ENCODE measurements at places on chromosomes 6 and 20.

DNA sequence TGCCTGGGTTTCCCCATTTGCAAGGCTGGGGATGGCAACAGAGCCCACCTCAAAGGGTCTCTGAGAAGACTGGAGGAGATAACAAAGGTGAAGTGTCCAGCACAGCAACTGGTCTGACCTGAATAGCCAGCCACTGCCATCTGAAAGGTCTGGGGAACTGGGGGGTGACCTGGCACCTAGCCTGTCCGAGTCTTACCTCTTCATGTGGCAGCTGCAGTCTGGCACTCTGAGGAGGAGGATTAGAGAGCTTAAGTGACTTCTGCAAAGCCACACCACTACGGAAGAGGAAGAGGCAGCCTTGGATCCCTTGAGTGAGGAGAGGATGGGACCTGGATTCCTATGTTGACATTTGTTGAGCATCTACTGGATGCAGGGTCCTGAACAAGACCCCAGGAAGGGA lies 22.2 kb downstream of the C20orf203 start:
- peak; percentile 14 for DNase-seq

- DNase-seq = no peak
Measured at GRCh38 chr20:56437196-56437960, 25.3 kb downstream of the CASS4 start.

DNA sequence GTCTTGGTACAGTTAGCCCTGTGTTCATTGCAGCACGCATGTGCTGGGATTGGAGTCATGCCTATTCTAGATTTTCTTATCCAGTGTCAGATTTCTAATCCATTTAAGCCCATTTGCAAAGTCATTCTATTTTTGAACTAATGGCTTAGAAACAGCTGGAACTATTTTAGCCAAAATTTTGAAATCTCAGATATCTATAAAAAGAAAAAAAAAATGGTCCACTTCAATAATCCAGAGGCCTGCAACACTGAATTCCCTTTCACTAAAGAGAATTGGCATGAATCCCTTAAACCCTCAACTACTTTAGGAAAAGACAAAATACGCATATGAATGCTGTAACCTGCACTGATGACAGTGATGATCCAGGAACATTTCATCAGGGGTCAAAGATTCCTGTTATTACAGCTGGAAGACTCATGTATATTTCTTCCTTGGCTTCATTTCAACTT lies 1.5 kb downstream of the COL21A1 start:
- DNase-seq = no peak

DNA sequence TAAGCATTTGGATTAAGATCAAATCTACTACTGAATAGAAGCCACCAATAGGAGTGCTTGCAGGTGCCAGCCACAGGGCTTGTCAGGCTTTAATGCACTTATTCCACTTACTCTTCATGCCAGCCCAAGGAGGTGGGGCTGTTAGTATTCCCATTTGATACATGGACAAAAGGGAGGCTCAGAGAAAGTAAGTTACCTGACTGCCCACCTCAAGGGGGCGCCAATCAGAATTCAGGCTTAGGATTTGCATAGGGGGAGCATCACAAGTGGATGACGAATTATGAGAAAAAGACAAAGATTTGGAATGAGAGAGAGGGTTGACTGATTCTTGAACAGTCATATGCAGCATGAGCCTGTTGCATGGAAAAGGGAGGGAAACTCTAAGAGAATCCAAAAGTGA lies 188.4 kb upstream of the TSHZ2 start:
- DNase-seq = peak; percentile 1

DNA sequence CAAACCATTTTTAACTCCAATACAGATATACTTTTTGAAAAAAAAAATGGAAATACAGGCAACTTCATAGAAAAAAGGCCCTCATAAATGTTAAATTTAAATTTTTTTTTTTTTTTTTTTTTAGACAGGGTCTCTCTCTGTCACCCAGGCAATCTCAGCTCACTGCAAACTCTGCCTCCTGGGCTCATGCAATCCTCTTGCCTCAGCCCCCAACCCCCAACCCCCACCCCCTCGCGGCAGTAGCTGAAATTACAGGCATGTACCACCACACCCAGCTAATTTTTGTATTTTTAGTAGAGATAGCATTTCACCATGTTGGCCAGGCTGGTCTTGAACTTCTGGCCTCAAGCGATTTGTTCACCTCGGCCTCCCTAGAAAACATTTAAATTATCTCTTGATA lies 12.8 kb upstream of the ULBP3 start:
- DNase-seq = no peak

DNA sequence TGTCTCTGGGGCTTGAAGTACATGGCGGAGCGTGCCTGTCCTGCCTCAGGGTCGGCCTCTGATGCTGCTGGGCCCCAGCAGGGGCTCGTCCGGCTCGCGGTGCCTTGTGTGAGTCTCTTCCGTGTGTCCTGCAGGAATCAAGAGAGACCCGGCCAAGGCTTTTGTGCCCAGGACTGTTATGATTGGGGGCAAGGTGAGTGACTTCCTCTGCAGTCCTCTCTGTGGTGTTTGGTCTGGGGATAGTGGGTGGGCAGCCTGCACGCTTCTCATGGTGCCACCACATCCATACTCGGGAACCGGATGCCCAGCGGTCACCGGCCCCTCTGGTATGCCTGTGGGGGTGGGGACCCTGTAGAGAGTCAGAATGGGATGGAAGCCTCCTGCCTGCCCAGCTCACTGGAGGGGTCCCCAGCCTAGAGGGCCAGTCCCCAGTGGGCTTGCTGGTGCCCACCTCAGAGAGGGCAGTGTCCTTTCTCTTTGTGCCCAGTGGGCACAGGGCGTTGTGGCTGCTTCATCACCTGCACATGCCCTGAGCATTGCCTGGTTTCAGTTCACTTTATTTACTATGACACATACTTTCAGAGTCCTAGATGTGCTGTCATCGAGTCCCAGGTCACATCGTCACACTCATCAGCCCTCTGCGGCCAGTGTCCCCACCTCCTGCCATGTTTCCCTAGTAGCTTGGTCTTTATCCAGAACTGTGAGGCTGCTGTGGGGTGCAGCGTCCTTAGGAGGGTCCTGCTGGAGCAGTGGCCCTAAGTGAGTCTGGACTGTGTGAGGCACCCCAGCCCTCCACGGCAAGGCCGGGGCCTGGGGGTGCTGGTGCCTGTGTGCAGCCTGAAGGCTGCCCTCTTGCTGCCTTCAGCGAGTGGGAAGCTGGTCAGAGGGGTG lies 40.7 kb downstream of the PYGB start:
- DNase-seq = no peak

- DNase-seq = no peak
Measured at GRCh38 chr6:3482869-3483268, 26.0 kb upstream of the SLC22A23 start.

DNA sequence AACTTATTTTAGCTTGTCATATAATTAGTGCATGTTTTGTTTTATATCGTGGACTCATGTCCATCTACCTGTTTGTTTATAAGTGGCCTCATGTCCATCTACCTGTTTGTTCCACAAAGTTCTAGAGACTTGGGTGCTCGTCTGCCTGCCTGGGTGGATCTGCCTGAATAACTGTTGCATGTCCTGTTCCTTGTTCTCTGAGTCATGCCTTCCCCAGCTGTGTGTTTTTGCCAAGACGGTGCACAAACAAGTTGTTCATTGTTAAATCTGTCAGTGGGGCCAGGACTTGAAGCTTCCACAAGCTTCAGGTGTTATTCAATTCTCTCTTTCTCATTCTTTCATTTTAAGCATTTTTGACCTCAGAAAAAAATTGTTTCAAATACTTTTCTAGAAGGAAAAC lies 358.0 kb upstream of the CITED2 start:
- DNase-seq = no peak

- no peak for DNase-seq
Measured at GRCh38 chr6:163827143-163827542, 412.6 kb downstream of the QKI start.

- no peak for DNase-seq
Measured at GRCh38 chr6:116992546-116992945, 115.5 kb downstream of the RFX6 start.

DNA sequence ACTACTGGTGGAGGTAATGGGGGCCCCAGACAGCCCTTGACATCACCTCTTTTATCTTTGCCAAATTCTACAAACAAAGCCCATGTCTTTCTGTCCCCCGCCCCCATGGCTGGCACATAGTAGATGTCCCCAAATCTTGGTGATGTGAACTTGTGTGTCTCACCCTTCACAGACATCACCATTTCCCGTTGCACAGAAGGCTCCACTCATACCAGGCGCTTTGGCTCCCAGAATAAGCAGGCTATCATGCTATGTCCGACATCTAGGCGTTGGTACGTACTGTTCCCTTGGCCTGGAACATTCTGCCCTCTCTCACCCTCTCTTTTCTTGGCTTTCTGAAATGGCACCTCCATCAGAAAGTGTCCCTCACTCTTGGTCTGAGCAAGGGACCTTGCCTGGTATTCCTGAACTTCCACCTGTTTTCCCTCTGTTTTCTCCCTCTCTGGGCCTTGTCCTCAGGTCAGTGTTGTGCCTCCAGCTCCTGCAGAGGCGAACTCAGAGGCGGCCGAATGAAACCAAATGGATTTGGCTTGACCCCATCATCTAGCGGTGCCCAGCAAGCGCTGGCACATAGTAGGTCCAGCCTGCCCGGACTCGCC lies 968 bp upstream of the CCN5 start:
- no peak for DNase-seq

- peak; percentile 72 for DNase-seq
Measured at GRCh38 chr6:99434702-99435530, 9.8 kb upstream of the PNISR start.

DNA sequence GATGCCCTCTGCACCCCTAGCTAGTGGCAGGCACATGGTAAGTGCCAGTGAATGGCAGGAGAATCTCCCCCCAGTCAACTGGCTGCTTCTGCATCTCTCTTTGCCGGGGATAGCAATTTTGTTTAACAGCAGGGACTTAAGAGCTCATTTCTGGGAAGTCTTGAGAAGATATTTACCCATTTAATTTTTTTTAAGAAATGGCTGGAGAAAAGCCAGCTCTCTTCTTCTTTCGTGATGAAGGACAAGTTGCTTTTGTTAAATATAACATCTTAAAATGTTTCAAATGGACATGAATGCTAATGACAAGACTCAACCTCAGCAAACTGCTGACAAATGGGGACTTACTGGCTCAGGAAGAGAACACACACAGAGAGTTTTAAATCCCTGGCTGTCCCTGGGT lies 55.0 kb upstream of the IYD start:
- DNase-seq = no peak

DNA sequence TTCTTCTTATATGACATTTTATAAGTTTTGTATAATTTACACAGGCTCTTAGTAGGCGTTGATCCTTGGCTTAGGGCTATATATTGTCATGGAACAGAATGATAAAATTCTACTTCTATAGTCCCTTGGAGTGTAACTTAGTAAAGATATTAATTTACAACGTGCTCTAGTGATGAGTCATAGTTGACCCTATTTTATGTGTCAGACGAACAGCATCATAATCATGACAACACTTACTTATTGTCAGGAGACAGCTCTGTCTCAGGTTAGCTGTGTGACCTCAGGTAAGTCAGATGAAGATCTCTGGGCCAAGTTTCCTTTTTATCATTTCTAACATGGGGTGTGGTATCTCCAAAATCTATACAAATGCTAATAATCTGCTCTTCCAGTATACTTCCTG lies 473.5 kb downstream of the UTRN start:
- DNase-seq = no peak

DNA sequence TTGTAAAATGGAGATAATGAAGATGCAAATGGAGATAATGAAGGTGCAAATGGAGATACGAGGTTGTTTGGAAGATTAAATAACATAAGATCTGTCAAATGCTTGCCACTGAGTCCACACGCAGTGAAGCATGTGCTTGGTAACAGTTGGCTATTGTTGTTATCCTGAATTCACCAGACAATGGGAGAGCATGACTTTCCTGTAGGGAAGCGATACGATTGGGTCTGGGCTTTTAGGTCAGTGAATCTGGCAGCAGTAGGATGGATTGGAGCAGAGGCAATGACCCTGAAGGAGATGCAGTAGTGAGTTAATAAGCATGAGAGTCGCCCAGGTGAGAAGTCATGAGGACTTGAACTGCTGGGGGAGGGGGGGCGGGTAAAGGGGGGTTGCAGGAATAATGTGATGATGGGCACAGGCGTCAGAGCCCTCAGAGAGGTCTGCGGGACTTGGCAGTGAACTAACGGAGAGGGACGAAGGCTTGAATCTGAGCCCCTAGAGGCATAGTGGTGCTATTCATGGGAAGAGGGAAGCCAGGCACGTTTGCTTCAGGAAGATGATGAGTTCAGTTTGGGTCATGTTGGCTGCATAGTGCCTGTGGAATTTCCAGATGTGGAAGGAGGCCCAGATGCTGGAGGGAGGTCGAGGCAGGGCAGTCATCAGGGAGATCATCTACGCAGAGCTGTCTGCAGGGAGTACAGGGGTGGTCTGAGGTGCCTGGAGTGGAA lies 55.4 kb downstream of the ZDHHC14 start:
- DNase-seq = no peak

GRCh38 chr6:110369066-110369465 lies 10.9 kb upstream of the METTL24 start:
- DNase-seq = no peak

GRCh38 chr6:12720310-12720709 lies 3.7 kb downstream of the PHACTR1 start:
- DNase-seq = no peak

GRCh38 chr6:45966797-45967196 lies 48.9 kb downstream of the CLIC5 start:
- no peak for DNase-seq

DNA sequence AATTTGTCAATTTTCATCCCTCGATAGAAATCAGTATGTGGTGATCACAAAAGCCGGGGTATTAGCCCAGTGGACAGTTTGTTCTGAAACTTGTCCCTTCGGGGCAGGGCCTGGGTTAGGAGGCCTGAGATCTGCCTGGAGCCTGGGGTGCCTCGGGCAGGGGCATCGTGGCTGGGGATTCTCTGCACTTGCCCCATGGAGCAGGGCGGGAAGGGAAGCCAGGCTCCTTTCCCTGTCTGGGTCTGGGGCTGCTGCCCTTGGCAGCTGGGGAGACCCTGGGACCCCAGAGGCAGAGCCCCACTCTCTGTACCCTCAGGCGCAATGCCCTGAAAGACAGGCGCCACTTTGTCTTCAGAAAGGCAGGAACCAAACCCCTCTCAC lies 27.4 kb downstream of the NTSR1 start:
- DNase-seq = no peak

GRCh38 chr6:23620911-23621401 lies 505.1 kb upstream of the NRSN1 start:
- DNase-seq = no peak

- DNase-seq = no peak
Measured at GRCh38 chr6:170156448-170157375, 134.2 kb downstream of the DLL1 start.

DNA sequence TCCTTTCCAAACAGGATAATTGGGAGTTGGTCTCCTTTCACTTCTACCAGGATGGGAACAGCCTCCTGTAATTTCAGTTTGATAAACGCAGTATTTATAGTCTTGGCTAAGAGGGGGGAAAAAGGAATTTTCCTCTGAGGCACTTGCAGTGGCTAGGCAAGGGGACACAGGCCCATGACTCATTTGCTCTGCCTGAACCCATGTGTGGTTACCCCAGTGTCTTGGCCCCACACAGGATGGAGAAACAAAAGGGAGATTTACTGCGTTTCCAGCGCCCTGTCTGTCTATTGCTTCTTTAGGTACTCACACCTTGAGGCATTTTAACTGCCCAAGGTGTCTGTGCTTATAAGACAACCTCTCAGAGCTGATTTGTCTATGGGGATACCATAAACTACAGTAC lies 74.8 kb upstream of the NEDD9 start:
- no peak for DNase-seq

GRCh38 chr20:2564406-2564805 lies 28.0 kb downstream of the TMC2 start:
- no peak for DNase-seq

- peak; percentile 91 for DNase-seq
Measured at GRCh38 chr6:26304797-26305640, 60.0 kb upstream of the BTN3A2 start.
